ENCODE measurements at places on chromosomes 1 and 21.
A peak's percentile ranks its signal among the peaks of the same experiment; 100 is the strongest.

DNA sequence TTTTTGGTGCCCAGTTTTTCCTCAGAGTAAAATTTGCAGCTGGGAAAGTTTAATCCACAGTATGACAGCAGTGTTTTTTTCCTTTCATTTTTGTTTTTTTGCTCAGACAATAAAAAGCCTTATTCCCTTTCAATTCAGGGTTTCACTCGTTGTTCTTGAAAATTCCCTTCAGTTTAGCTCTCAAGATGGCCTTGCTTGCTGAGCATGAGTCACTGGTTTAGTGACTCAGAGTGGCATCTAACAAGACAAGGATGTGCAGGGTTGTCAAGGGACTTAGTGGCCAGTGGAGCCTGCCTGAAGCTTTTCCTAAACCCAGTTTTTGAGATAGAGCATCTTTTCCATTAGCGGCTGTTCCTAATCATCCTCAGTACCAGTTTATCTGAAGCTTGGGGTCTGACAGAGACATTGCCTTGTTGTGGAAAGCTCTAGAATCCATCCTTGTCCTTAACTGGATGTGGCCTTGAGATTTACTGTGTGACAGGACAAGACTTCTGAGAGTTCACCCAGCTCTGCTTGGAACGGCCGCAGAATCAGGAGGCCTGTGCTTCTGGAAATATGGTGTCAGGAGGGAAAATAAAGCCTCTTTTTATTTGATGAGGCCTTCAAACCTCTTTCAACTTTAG, 48.4 kb upstream of the DNAJC6 start:
- no peak for DNase-seq

- DNase-seq: no peak
These were observed 286.3 kb upstream of the LYPLAL1 start for GRCh38 chr1:218887141-218887925.

DNA sequence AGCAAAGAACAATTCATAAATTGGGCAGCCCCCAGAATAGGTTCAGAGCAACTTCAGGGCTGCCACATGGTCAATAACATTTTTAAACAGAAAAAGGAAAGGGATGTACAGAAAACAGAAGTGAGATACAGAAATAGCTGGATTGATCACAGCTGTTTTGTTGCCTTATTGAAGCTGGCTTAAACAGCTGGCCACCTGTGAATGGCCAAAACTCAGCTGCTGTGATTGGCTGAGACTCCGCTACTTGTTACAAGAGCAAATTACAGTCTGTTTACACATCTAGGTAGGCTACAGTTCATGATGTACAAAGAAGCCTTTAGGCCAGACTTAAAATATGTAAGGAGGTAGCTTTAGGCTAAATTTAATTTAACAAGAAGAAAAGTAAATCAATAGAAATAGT, 11.6 kb upstream of the IFNAR1 start:
- DNase-seq: no peak

GRCh38 chr1:46735708-46736324, 16.9 kb upstream of the EFCAB14 start:
- DNase-seq: peak; percentile 17

- no peak for DNase-seq
These were observed 42.5 kb downstream of the CNST start for GRCh38 chr1:246608616-246609376.

DNA sequence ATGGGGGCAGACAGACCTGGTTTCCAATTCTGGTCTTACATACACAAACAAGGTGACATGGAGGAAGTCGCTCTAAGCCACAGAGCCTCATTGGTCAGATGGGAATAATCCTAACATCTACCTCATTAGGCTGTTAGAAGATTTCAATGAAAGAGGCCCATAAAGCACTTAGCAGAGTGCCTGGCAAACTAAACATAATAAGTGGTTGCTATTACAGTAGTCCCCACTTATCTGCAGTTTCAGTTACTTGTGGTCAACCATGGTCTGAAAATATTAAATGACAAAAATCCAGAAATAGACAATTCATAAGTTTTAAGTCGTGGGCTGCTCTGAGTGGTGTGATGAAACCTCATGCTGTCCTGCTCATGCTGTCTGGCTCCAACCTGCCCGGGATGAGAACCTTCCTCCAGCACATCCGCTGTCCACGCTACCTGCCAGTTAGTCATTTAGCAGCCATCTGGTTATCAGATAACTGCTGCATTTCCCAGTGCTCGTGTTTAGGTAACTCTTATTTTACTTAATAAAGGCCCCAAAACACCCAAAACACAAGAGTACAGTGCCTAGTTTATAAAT, 112.3 kb downstream of the DDX20 start:
- DNase-seq: no peak

- no peak for DNase-seq
These were observed 40.6 kb upstream of the LYST start for GRCh38 chr1:235907187-235907896.
